Osteocyte (in vitro differentiated cells): ENCODE measurements at places on chromosomes 13 and 19. TPM values are rescaled to one million over a fixed set of nuclear protein-coding genes. Genes with fewer than 3 reads are reported as not detected.

SIAH3 gene
- total RNA-seq = not detected in 2 replicates

C2CD4C gene
- total RNA-seq = 0.97 and 1.2 TPM in 2 replicates

MBD3L3 gene
- not detected in 2 replicates for total RNA-seq

DNA sequence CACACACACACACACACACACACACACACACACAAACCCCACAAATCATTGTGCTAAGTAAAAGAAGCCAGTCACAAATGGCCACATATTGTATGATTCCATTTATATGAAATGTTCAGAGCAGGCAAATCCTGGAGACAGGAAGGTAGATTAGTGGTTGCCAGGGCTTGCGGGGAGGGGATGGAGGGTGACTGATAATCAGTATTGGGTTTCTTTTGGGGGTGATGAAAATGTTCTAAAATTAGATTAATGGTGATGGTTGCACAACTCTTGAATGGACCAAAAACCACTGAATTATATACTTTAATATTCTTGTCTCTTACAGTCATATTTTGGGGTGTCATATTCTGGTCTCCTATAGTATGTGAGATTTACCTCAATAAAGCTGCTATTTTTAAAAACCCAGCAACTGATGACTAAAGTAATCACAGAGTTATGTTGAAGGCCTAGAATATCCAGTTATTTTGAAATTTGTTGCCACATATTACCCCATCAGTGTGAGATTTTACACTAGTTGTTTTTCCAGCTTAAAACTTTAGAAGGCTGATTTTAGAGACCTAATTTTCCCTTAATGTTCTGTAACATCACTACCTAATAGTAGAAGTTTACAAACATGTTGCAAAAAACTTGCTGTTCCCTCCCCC, 20.3 kb downstream of the FLT1 start:
- no peak for DNase-seq

DNA sequence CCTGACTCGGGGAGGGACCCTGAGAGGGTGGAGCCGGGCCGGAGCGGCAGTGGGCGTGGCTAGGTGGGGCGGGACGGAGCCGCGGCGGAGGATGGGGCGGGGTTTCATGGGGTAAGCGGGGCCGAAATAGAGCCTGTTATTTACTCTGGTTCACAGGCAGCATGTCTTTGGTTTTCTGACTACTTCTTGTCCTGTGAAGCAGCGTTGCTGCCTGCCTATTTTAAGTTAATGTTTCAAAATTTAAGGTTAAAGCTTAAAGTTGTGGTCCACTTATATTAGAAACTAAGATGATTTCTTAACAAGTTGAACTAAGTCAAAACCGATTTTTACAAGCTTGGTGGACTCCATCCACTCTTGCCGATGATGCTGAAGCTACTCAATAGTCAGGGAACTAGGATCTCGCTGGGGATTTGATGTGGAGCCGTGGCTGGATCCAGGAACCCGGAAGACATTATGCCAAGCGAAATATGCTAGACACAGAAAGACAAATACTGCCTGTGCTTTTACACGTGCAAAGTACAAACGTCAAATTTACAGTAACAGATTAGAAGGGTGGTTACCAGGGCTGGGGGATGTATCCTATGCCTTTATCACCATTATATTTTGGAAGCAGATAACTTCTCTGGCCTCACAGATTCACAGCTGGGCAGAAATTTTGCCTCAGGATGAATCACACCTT, 433 bp upstream of the ZNF616 start:
- no peak for DNase-seq

- DNase-seq = no peak
Observed at GRCh38 chr13:114185182-114185971, 6.3 kb downstream of the CFAP97D2 start.

DNA sequence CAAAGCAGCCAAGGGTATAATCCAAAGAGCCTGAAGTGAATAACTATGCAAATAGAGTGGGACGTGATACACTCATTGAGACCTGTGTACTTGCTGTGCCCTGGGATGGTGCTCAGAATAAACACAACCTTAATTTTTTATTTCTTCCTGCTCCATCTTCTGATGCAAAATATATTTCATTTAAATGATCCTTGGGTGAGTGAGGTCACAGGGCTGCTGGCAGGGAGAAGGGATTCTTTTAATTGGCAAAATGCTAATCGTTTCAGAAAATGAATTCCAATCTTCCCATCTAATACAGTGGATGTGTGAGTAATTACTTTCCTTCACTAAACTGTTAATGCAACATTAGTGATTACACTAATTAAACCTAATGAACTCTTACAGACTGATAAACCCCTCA, 63.5 kb downstream of the SIAH3 start:
- peak; percentile 11 for DNase-seq

DNA sequence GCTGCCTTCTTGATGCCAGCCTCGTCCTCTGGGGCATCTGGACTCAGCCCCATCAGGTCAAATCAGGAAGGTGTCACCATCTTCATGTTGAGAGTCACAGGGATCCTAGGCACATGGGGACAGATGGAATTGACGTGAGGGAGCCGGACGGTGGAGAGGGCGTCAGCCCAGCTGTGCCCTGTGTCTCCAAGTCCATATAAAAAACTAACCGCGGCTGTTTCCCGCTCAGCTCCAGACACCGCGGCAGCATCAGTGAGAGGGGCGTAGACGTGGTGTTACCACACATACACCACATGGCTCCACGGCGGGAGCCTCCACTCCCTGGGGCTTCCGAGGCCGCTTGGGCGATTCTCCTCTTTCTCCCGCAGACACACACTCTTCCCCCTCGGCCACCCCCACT, 5.6 kb upstream of the PRR36 start:
- no peak for DNase-seq

- no peak for DNase-seq
Observed at GRCh38 chr13:44756276-44756810, 180.2 kb upstream of the TSC22D1 start.

DNA sequence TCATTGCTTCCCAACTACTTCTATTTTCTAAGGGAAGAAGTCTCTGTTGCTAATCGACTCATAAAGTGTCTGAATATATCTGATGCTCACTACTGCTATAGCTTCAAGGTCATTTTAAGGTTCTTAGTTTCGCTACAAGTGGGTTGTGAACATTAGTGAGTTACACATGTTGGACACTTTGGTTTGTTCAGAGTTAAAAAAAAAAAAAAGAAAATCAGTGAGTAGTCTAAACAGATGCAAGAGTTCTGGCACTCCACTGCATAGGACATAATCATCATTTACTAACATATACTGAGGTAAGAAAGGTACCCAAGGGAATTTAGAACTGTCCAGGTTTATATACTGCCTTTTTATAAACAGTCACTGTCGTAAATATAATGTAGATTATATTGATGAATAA, 108.8 kb downstream of the KLF12 start:
- no peak for DNase-seq

DNA sequence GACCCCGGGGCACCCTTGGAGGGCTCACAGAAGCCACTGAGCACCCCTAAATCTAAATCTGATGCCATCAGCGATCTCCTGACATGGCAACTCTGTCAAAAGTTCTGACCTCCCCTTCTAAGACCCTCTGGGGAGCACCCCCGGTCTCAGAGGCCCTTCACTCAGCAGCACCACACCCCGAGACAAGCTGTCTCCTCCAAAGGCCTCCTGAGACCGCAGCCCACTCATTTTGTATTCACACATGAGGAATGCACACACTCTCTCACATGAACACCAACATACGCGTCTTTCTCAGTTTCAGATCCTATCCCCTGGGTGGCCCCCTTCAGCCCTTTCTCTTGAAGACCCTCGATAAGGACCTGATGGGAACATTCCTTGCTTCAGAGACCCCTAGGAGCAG, 2.6 kb downstream of the NDUFA11 start:
- no peak for DNase-seq

GRCh38 chr19:4589579-4590410, 30.3 kb upstream of the SEMA6B start:
- DNase-seq = no peak

- no peak for DNase-seq
Observed at GRCh38 chr19:48218997-48219396, 36.7 kb downstream of the CARD8 start.

GRCh38 chr13:87674247-87674738, 3.1 kb downstream of the SLITRK5 start:
- DNase-seq = no peak

GRCh38 chr13:28584873-28585381, 74.0 kb upstream of the POMP start:
- DNase-seq = no peak

GRCh38 chr19:2149980-2150793, 1.2 kb downstream of the AP3D1 start:
- DNase-seq = no peak

DNA sequence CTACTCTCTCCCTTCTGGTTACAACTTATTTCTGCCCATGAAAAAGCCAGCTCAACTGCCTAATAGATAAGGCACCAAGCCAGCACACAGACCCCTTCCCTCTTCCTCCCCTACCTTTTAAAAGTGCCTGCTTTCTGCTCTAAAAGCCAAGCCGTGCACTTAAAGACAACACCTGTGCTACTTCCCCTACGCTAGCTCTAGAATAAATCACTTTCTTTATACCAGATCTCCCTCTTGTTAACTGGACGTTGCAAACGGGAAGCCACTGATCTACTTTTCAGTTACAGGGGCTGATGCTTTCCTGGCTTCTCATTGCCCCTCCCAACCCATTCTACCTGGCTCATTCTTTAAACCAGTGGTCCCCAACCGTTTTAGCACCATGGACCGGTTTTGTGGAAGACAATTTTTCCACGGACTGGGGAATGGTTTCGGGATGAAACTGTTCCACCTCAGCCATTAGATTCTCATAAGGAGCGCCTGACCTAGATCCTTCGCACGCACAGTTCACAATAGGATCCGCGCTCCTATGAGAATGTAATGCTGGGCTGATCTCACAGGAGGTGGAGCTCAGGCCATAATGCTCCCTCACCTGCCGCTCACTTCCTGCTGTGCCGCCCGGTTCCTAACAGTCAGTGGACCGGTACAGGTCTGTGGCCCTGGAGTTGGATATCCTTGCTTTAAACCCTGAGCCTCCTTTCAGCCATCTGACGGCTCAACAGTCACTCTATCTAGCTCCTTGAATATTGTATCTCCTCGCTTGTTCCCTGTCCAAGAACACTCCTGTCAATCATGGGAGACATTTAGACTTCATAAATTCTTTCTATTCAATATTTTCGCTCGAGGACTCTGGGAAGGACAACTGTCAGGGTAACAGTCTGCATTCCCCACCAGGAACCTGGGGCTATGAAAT, 841 bp upstream of the ZNF223 start:
- DNase-seq = no peak

DNA sequence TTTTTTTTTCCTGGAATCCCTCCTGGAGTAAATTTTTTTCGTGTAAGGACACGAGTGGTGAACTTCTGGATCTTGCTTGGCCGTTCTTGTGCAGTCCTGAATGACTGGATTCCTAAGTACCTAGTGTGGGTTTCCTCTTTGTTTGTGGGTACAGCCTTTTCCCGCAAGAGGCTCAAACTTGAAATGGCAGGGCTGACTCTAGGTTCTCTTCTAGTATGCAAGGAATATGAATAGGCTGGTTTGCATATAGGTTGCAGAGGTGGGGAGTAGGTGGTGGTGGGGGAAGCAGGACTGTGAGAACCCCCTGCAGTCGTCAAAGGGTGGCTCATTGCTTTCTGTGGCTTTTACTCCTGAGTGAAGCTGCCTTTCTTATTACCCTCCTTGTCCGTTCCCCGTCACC, 13.6 kb downstream of the UBAC2 start:
- DNase-seq = no peak
